ENCODE measurements at places on chromosomes 16 and 17.
A peak's percentile ranks its signal among the peaks of the same experiment; 100 is the strongest.

- no peak for DNase-seq
Measured at GRCh38 chr16:65672960-65673359, 551.1 kb upstream of the CDH11 start.

GRCh38 chr16:21023509-21024202 is 123.1 kb downstream of the LYRM1 start:
- no peak for DNase-seq

DNA sequence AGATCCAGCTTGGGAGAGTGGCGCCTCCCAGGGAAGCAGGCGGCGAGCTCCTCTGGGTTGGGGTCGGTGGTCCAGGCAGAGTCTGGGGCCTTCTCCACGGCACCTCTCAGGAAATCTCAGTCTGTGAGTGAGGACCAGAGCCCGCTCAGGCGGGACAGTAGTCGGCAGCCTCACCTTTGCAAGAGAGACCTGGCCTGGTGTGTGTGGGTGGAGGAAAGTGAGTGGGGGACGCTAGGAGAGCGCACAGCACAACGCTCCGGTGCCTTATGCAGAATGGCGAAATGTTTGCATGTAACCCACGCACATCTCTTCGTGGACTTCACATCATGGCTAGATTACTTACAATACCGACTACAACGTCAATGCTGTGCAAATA is 2.2 kb downstream of the AHSP start:
- no peak for DNase-seq

DNA sequence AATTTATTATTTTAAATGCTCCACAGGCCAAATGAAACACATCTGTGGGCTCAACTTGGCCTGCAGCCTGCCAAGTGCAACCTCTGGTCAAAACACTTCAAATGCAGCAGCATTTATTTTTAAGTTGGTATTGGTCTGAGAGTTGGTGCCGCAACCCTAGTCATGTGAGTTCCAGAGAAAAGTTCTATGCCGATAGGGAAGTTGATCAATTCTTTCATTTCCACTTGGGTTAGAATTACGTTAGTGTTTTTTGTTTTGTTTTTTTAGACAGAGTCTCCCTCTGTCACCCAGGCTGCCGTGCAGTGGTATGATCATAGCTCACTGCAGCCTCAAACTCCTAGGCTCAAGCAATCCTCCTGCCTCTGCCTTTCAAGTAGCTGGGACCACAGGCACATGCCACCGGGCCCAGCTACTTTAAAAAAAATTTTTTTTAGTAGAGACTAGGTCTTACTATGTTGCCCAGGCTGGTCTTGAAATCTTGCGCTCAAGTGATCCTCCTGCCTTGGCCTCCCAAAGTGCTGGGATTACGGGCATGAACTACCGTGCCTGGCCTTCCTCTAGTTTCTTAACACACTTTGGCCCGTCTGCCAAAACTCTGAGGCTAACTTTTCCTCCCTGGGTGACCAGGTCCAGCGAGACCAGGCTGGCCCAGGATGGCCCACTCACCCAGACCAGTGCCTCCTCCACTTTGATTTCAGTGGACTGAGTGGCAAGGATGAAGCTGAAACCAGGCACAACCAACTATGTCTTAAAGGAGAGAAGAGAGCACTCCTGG is 221.1 kb downstream of the MRTFB start:
- no peak for DNase-seq

GRCh38 chr17:79160980-79161636 is 86.5 kb downstream of the ENGASE start:
- no peak for DNase-seq

DNA sequence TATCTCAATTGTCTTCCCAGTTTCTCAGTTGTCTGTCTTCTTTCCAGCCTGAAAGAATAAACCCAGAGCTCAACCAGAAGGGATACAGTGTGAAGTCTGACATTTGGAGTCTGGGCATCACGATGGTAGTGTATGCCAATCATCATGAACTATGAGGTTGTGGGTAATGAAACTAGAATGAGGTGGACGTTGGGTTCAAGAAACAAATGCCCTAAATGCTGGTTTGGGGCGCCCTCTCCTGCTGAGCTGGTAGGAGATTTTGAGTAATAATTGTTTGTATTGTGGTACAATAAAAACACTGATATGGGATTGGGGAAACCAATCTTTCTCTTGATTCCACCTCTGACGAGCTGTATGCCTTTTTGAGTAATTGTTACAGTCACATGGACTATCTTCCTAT is 110.4 kb downstream of the MAP2K6 start:
- no peak for DNase-seq

DNA sequence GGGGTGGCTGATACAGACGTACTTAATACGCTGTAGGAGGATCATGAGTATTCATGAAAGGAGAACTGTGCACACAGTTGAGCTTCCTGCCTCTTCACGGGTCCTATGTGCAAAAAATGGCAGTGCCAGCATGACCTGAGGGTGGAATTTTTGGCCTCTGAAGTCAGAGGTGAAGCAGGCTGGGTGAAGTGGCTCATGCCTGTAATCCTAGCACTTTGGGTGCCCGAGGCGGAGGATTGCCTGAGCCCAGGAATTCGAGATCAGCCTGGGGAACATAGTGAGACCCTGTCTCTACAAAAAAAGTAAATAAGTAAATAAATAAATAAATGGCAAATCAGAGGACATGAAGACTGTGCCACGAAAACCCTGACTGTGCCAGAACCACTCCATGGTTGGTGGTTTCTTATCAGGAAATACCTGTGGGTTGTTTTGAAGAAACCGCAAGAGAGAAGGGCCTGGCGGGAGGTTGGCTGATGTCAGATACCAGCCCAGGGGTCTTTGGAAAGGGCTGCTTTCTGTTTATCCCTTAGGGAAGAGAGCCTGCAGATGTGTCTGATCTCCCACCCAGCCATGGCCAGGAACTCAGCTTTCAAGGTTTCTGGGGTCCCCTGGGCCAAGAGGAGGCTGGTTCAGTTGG is 3.4 kb downstream of the ASPSCR1 start:
- no peak for DNase-seq

GRCh38 chr17:825216-825615 is 43.1 kb downstream of the MRM3 start:
- no peak for DNase-seq

- DNase-seq, result no peak
Measured at GRCh38 chr16:13795131-13795530, 124.8 kb upstream of the ERCC4 start.

DNA sequence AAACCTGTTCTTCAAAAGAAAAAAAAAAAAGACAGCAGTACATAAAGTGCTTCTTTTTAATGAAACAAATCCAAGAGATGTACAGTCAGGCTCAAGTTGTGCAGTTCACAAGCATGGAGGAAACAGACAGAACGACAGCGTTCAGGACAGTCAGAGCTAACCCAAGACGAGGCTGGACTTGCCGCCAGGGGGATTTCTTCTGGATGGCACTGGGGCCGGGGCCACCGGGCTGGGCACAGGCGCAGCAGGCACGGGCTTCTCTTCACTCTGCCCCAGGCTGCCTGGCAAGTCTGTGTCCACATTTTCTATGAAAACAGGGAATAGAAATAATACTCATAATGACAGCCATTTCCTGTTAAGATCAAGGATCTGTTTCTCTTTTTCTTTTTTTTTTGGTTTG is 4.4 kb upstream of the NT5C start:
- no peak for DNase-seq

DNA sequence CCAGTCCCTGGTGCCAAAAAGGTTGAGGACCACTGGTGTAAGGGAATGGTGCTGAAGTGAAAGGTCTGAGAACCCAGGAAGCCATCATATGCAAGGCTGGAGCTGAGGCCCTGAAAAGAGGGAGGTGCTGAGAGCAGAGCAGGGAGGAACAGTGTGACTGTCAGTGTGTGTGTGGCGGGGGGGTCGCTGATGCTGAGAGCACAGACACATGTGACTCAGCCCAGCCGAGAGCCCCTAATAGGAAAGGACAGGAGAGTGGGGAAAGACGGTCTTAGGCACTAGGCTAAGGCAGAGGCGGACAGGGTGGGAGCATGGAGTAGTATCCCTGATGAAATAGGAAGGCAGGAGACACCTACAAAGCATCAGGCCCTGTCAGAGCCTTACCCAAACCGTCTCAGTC is 1.2 kb downstream of the B9D1 start:
- DNase-seq, result no peak

- DNase-seq, result peak; percentile 60
Measured at GRCh38 chr16:73037845-73038570, 9.9 kb downstream of the ZFHX3 start.

DNA sequence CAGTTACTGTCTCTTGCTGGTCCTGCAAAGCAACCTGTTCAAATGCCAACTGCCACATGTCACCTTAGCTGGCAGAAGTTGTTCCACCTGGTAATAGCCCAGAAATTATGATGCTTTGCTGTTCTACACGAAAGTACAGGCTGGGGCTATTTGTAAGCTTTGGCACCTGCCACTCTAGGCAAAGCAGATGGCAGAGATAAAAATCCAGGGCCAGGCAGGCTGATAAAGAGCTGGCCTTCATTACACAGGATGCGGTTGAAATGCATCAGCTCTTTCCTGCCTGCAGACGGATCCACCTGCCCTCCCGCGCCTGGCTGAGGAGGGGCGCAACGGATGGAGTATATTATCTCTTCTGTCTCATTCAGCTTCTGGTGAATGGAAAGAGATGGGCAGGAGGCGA is 29.3 kb upstream of the KDM8 start:
- DNase-seq, result peak; percentile 52

DNA sequence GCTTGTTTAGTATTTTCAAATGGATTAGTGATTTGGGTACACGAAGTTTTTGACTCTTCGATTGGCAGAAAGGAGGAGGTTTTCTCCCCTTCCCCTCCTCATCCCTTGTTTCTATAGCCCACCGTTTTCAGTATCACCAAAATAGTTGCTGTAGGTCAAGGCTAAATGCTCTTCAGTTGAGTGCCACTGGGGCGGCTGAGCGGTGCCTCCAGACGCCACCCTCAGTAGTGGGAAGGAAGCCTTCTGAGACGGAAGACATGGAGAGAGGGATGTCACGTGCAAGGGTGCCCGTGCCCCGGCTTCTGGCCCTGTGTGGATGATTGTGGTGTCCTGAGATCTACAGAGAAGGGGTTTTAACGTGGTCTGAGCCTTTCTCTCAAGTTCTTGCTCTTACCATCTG is 39.7 kb upstream of the CRISPLD2 start:
- DNase-seq, result no peak

GRCh38 chr17:37339321-37339720 is 36.5 kb upstream of the C17orf78 start:
- no peak for DNase-seq

GRCh38 chr17:81171941-81172340 is 5.9 kb upstream of the AATK start:
- no peak for DNase-seq

DNA sequence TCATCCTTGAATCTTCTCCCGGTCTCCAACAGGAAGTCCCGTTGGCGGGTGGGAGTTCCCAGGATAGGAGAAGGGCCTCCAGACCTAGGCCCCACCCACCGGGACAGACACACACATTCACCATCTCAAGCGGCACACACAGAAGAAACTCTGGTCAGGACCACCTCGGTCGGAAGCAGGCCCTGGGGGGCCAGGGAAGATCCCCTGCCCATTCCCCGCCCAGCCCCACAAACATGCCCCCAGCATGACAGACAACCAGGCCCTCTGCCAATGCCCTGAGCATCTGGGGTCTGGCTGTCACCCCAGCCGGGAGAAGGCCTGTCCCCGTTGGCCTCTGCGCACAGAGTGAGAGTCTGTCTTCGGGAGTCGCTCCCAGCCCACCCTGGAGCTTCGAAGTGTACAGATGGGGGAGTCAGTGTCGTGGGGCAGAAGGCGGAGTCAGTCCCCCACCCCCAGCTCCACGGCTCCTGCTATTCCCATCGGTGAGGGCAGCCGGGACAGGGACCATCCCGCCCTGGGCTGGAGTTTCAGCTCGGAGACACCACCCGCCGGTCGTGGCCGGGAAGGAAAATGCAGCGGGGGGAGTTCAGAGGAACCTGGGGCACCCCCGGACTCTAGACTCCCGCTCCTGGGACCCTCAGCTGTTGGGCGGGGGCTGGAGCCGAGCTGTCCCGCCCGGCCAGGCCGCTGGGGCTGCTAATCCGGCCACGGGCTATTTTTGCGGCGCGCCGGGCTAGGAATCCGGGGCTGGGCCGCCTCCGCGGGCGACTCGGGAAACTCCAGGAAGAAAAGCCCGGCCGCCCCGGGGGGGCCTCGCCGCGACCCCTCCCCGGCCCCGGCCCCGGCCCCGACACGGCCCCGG is 660 bp downstream of the RHBDF1 start:
- DNase-seq, result peak; percentile 76

DNA sequence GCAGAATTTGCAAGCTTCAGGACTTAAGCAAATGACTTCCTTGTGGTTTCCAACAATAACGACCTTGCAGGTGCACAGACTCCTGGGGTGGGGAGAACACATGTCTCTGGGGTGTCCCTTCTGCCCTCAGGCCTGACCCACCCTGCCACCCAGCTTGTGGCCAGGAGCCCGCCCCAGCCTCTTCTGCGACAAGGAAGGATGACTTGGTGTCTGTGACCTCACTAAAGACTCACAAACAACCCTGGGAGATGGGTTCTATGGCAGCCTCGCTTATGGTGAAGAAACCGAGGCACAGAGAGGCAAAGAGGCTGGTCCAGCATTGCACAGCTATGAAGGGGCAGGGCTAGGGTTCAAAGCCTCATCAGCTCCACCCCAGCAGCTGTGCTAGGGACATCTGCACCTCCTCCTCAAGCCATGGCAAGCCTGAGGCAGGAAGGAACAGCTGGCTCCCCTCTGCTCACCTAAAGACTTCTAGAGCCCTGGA is 2.6 kb downstream of the ATP2A3 start:
- no peak for DNase-seq

GRCh38 chr17:5585836-5586521 is 1.7 kb upstream of the NLRP1 start:
- DNase-seq, result no peak

GRCh38 chr16:67105246-67105645 is 4.5 kb upstream of the PHAF1 start:
- no peak for DNase-seq

GRCh38 chr17:82013341-82013740 is 9.3 kb downstream of the CENPX start:
- peak; percentile 94 for DNase-seq

DNA sequence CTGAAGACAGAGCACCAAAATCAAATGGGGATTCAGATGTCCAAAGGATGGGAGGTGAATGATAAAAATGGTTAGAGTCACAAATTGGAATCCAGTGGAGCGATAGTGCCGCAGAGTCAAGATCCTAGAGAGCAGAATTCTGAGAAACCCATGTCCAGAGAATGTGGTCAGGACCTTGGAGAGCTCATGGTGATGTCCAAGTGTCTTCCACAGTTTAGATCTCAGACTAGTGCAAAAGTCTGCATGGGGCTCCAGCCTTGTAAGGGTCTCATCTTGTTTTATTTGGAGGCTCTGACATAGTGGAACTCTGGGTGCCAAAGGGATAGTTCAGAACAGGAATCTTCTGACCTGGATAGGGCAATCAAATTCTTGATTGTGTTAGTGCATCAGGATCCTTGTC is 245.9 kb upstream of the HSBP1 start:
- DNase-seq, result no peak

GRCh38 chr16:47139561-47140185 is 4.1 kb downstream of the NETO2 start:
- DNase-seq, result no peak

DNA sequence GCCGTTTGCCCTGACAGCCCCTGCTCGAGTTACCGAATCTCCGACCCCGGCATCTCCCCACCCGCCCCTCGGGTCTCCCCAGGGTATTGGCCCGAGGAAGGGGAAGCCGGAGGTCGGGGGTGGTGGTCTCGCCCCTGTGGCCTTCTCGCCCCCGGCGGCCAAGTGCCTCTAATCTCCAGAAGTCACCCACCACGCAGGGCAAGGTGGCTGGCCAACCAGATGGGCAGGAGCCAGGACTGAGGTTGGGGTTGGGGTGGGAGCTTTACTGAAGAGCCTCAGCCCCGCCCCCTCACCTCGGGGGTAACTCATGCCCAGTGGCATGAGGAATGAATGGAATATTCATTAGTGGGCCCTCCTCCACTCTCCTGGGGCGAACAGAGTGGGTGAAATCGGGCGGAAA is 637 bp downstream of the DHRS11 start:
- peak; percentile 71 for DNase-seq

GRCh38 chr16:49015225-49015592 is 266.4 kb downstream of the CBLN1 start:
- DNase-seq, result no peak

Data from SK-N-SH (cell line).